NK-92 treated with Interleukin-12 subunit alpha and Interleukin-12 subunit beta, amount 100 ng/mL, for 24 hours (cell line): ENCODE measurements at places on chromosomes 2 and 18.

- no peak for DNase-seq
These were observed 479.4 kb upstream of the MYT1L start for GRCh38 chr2:2810504-2810903.

- DNase-seq, result no peak
These were observed 81.8 kb downstream of the FASTKD2 start for GRCh38 chr2:206846981-206847834.

- no peak for DNase-seq
These were observed 26.1 kb upstream of the STAT4 start for GRCh38 chr2:191176801-191177438.

DNA sequence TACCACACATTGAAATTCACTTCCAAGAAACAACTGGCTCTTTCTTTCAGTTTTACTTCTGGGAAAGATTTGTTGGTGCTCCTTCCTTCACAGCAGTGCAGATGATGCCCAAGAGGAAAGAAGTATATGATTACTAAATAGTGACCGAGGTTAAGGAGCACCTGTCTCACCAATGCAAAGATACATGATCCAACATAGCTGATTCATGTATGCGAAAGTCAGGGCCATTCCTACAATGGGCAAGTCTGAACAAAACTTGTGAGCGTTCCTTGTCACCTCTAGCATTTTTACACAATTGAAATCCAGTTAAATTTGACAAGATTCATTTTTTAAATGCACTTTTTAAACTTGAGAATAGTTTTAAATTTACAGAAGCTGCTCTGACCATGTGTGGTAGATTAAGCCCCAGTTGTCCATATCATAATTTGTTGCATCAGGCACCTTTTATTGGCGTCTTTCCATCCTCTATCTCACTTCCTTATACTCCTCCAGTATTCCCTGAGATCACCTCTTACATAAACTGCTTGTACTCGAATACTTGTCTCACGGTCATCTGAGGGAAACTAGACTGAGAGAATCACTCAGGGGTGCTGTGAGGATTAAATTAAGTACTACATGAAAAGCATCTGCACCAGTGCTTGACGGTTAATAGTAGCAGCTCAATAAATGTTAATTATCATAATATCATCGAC lies 438.8 kb upstream of the CDH20 start:
- no peak for DNase-seq

DNA sequence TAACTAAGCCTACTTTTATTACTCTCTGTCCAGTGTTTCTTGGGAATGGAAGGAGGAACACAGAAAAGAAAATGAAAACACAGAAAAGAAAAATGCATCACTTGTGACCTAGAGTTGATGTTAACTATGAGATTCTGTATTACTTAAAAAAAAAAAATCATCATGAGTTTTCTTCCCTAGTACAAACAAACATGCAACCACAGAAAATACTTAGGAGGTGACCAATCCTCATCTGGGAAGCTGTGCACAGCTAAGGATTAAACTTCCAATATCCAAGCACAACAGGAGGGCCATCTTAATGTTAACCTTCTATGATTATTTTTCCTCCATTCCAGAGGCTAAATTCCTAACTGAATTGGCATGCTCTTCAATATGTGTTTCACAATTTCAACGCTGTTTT lies 1140.4 kb downstream of the LRP1B start:
- no peak for DNase-seq
